Brain pericyte (primary cell): ENCODE measurements at places on chromosomes 1 and 21.

DNA sequence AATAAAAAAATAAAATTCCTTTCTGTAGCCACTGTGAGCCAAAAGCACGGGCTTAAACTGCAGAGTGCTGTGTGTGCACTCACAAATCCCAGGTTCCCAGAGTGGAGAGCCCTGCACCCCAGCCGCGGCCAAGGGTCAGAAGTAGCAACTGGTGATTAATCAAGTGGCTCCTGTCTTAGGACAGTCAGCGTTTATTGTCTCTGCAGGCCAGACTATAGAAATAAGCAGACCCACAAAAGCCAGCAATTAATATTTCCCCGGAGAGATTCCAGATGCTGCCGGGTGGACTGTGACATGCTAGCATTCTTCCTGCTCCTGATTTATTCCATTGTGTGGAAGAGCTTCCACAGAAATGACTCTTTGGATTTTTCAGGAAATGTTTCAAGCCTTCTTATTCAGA is 412.2 kb downstream of the KIF26B start:
- no peak for DNase-seq

GRCh38 chr1:73674945-73675561 is 522.9 kb downstream of the LRRIQ3 start:
- DNase-seq: no peak

- no peak for DNase-seq
Observed at GRCh38 chr1:110285316-110285715, 53.9 kb upstream of the RBM15 start.

- no peak for DNase-seq
Observed at GRCh38 chr1:27979151-27979858, 19.5 kb downstream of the XKR8 start.

GRCh38 chr1:58629031-58629462 is 52.0 kb upstream of the TACSTD2 start:
- no peak for DNase-seq

GRCh38 chr1:187844313-187844712 is 1015.6 kb downstream of the PLA2G4A start:
- no peak for DNase-seq

DNA sequence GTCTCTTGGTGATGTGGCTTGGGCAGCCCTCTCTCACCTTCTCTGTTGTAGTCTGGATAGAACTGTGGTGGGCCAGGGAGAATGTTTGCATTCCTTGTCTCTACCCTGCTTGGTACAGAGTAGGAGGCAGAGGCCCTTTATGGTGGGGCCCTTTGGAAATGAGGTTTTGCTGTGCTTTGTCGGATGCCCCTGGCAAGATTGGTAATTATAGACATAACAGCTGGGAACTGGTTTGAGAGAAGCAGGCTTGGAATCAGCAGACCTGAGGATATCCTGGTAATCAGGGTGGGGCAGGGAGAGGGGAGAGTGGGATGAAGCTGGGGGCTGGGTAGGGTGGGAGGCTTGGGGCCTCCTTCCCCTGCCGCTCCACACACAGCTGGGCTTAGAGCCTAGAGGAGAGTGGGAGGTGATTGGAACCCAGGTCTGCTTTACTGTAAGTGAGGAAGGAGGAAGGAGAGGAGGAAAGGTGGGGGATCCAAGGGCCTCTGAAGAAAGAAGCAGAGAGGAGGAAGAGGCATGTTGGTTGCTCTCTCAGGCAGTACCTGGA is 5.0 kb downstream of the VANGL2 start:
- DNase-seq: no peak

DNA sequence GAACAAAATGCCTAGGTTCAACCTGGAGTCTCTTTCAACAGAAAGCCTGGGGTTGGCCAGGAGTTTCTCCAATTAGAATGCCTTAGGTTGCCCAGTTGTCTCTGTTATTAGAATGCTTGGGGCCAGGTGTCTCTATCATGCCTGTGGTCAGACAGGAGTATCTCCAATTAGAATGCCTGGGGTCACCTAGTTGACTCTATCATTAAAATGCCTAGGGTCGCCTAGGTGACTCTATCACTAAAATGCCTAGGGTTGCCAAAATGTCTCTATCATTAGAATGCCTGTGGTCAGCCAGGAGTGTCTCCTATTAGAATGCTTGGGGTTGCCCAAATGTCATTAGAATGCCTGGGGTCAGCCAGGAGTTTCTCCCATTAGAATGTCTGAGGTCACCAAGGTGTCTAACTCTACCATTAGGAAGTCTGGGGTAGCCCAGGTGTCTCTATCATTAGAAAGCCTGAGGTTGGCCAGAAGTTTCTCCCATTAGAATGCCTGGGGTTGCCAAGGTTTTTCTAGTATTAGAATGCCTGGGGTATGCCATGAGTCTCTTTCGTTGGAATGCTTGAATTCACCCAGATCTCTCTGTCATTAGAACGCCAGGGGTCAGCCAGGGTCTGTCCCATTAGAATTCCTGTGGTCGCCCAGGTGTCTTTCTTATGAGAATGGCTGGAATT is 57.9 kb downstream of the RNF187 start:
- no peak for DNase-seq

- no peak for DNase-seq
Observed at GRCh38 chr1:21868941-21869454, 56.9 kb downstream of the LDLRAD2 start.

DNA sequence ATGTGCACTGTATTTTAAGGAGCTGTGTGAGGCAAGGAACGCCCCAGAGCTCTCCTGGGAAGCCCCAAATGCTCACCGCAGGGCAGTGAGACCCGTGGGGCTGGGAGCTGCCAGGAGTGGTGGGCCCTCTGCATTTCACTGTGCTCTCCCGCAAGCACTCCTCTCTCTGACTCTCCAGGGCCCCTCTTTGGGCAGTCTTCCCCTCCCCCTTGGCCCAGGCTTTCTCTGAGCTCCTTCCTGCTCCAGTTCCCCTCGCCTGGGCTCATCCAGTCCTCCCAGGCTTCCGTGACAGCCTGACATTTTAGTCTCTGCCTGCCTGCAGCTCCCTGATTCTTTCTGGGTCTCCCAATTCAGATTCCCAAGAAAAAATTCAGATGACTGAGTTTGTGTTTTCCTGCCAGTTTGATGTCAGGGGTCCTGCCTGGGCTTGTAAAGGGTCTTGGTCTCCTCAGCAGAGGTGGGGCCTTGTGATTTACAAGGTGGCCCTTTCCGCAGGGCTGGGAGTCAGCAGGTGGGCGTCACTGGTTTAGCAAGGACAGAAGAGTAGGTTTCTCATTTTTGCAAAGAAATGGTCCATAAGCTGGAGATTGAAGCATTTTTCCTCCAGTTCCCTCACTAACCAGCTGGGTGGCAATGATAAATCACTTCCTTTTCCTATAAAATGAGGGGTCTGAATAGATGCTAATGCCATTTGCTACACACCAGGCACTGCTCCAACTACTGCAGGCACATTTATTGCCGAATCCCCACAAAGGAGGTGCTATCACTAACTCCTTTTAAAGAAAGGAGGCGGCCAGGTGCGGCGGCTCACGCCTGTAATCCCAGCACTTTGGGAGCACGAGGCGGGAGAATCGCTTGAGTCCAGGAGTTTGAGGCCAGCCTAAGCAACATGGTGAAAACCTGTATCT is 1.9 kb upstream of the CA6 start:
- no peak for DNase-seq

DNA sequence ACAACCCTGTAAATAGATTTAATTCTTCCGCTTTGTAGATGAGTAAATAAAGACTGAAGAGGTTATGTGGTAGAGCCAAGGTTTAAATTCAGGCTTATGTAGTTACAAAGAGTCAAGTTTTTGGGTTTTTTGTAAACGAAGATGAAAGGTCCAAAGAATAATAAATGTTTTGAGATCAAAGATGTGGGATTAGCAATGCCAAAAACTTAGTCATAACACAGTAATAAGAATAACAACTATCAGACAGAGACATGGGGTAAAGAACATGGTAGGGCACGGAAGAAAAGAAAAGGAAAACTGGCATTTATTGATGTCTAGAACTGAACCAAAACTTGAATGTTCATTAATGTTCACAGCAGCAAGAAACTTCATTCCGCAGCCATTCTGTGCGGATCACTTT is 42.9 kb downstream of the EXTL2 start:
- DNase-seq: no peak

- DNase-seq: no peak
Observed at GRCh38 chr21:45991606-45992300, 10.2 kb downstream of the COL6A1 start.

- no peak for DNase-seq
Observed at GRCh38 chr1:166925810-166926478, 49.4 kb downstream of the ILDR2 start.

DNA sequence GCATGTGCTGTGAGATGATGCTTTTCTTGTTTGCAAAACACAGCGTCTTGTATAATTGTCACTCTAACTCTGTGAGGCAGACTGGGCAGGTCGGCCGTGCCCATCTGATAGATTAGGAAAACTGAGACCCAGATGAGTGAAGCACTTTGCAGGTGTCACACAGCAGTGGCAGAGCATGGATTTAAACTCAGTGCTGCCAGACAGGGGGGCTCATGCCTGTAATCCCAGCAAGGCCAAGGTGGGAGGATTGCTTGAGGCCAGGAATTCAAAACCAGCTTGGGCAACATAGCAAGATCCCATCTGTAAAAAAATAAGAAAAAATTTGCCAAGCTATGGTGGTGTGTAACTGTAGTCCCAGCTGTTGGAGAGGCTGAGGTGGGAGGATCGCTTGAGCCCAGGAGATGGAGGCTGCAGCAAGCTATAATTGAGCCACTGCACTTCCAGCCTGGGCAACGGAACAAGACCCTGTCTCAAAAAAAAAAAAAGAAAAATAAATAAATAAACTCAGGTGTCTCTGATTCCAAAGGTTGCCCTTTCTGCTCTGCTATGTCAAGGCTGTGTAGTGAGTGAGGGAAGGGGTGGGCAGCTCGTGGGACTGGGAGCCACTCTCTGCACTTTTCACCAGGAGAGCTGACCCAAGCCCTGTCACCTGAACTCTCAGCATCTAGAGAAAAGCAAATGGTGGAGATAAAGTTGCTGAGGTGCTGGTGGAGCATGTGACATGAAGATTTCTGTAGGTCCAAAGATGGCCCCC is 32.9 kb upstream of the NPPB start:
- DNase-seq: no peak

DNA sequence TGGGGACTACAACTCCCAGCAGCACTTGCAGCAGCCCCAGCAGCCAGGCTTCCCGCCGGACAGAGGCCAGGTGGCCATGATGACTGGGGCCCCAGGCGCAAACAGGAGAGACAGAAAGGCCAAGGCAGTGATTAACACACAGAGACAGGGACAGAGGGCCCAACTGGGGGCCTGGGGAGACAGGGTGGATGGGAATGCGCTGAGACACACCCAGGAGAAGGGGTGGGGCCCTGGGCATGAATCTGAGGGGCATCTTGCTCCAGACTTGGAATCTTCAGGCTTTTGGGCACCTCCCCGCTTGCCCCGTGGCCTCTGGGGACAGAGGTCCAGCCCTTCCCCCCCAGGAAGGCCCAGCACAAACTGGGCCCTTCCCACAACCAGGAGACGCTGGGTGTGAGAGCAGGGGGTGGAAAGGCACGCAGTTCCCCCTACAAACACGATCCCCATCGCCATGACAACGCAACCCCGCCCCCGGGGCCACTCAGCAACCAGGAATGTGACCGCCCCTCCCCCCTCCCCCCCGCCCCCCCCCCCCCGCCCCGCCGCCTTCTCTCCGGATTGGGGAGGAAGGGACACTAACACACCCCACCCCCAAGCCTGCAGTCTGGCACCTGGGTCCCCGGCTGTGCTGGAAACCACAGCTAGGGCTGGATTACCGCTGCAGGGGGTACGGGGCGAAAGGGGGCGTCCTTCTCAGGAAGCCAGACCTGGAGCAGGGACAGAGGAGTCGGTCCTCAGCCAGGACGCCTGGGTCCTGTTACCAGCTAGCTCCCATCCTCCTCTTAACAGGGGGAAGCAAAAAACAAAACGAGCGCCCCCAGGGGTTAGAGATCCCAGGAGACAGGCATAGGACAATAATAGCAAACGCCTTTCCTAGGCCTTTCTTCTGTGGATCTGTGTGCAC is 4.5 kb downstream of the HDGF start:
- no peak for DNase-seq

DNA sequence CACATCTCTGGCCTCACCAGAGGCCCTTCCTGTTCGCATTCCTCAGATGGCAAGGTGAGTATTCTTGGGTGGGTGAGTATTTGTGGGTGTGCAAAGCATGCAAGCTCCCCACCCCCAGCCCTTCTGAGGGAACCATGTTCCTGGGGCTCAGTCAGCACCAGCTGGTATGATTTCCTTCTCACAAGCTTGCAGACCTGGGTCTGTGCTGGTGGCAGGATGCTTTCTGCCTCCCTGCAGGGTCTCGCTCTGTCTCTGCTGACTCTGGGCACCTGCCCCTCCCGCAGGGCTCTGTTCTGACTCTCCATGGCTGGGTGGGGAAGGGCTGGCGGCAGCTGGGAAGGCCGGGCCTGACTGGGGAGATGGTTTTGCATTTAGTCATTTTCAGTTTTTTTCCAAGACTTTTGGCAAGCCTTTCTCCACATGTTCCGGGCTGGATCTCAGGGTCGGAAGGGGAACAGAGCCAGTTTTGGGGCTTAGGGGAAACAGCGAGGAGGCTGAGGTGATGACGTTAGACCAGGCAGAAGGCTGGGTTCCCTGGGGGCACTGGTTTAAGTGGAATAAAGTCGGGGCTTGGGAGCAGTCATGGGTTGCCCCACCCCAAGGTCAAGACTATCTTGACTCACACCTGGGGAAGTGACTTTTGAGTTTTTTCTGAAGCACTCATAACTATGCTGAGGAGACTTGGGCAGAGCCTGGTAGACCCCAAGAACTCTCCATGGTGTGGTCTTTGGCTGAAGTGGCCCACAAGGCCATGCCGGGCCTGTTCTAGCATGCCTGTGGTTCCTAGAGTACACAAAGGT is 6.2 kb downstream of the RASSF5 start:
- DNase-seq: no peak

DNA sequence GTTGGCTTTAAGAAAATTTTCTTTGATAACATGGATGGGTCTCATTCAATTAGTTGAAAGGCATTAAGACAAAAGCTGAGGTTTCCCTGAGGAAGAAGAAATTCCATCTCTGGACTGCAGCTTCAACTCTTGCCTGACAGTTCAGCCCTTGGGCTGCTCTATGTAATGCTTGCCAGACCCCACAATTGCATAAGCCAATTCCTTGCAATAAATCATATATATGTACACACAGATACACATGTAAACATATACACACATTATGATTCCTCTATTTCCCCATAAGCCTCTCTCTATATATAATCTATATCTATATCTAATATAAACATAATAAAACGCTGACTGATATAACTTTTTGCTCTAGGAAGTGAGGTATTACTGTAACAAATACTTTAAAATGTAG is 301.5 kb upstream of the PRMT6 start:
- no peak for DNase-seq

- DNase-seq: no peak
Observed at GRCh38 chr1:110208916-110209645, 1.0 kb upstream of the KCNC4 start.

- DNase-seq: no peak
Observed at GRCh38 chr1:157399984-157400382, 152.3 kb downstream of the FCRL5 start.

- DNase-seq: no peak
Observed at GRCh38 chr1:182549346-182549745, 39.7 kb downstream of the RNASEL start.

DNA sequence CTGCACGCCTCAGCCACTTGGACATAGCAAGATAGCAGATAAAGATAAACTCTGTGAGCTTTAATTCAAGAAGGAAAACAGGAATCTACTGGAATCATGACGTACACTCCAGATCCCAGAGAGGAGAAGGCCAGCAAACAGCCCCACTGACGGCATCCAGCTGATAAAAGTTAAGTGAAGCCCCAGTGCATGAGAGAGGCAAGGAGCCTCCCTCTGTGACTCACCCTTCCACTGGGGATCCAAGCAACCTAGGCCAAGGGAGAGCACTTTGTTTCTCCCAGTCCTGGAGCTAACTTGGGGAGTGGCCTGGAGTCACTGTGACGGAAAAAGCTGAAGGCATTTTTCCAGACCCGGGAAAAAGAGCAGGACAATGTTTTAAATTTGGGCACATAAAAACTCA is 270.0 kb downstream of the AKT3 start:
- DNase-seq: no peak

- no peak for DNase-seq
Observed at GRCh38 chr1:85801520-85801919, 93.3 kb upstream of the ZNHIT6 start.
